ENCODE measurements at places on chromosomes 2 and 18. TPM values are rescaled to one million over a fixed set of nuclear protein-coding genes. Genes with fewer than 3 reads are reported as not detected.

GRCh38 chr2:101793277-101793969, 95.9 kb downstream of the MAP4K4 start:
- DNase-seq = no peak
- no peak overlapping the region for H3K4me3 ChIP-seq
- H3K36me3 ChIP-seq = peaks cover 37% of the 10 kb centered on the region
- H3K4me1 ChIP-seq = peaks cover 12% of the 10 kb centered on the region
- no peak overlapping the region for H3K27ac ChIP-seq

GRCh38 chr2:229634601-229635370, 79.6 kb downstream of the DNER start:
- H3K4me1 ChIP-seq = no peaks in the 10 kb centered on the region
- DNase-seq = no peak
- no peak overlapping the region for H3K27ac ChIP-seq
- H3K4me3 ChIP-seq = no peak overlapping the region
- no peaks in the 10 kb centered on the region for H3K36me3 ChIP-seq

Gene LYPD1
- not detected for total RNA-seq

GRCh38 chr2:68178432-68178831, 20.7 kb downstream of the PNO1 start:
- no peaks in the 10 kb centered on the region for H3K27me3 ChIP-seq
- no peak overlapping the region for H3K27ac ChIP-seq
- H3K4me1 ChIP-seq = peaks cover 5% of the 10 kb centered on the region
- DNase-seq = no peak
- peaks cover 39% of the 10 kb centered on the region for H3K36me3 ChIP-seq

- no peak for DNase-seq
- no peak overlapping the region for H3K4me3 ChIP-seq
- H3K27ac ChIP-seq = no peak overlapping the region
These were observed 10.2 kb downstream of the ACKR3 start for GRCh38 chr2:236579746-236580315.

DNA sequence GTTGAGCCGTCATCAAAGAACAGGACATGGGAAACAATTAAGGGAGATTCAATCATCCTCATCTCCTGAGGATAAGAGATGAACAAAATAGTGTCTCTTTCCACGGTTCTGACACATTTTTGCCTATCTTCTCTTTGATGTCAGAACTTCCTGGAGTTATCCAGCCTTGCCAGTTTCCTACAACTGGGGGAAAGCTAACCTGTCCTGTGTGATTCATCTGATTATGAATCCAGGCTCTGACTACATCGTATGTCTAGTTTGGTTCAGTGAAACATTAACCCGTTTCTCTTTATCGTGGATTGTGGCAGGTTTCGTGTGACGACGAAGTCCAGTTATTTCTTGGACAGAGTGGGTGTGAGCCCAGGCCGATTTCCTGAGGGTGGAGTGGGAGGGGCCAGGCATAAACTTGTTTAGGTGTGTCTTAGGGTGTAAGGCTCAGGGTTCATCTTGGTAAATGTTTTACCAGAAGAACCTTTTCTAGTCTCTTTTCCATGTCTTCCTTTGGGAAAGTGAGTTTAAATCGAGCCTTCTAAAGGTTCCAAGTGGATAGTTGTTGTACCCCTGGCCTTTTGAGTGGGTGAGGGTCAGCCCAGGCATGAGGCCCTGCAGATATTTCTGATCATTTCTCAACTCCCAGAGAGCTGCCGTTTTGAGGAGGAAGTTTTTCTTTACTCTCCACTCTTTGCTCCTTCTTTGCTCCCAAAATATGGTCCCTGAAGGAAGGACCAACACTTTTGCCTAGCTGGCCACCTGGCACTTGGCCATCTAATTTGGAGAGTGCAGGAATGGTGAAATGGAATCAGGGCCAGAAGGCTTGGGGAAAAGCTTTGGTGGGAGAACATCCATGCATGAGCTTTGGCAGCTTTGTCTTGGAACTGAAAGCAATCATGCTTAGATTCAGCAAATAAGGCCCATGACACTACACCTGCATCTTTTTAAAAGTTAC, 50.4 kb upstream of the FZD5 start:
- H3K36me3 ChIP-seq = no peaks in the 10 kb centered on the region
- no peaks in the 10 kb centered on the region for H3K4me1 ChIP-seq
- H3K27ac ChIP-seq = no peak overlapping the region
- H3K27me3 ChIP-seq = no peaks in the 10 kb centered on the region
- H3K4me3 ChIP-seq = no peak overlapping the region

DNA sequence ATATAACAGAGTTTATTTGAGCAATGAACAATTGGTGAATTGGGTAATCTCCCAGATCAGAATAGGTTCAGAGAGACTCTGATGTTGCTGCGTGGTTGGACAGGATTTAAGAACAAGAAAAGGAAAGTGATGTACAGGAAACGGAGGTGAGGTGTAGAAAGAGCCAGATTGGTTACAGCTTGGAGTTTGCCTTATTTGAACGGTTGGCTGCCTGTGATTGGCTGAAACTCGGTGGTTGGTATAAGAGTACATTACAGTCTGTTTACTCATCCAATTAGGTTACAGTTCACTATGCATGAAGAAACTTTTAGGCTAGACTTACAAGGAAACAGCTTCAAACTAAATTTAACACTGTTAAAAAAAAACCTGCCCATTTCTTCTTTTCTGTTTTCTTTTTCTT, 68.0 kb upstream of the CABLES1 start:
- no peak for DNase-seq
- H3K36me3 ChIP-seq = peaks cover 23% of the 10 kb centered on the region
- peaks cover 50% of the 10 kb centered on the region for H3K4me1 ChIP-seq
- no peak overlapping the region for H3K27ac ChIP-seq
- peaks cover 4% of the 10 kb centered on the region for H3K27me3 ChIP-seq

Gene SLC16A14
- 0.27 TPM for total RNA-seq

GRCh38 chr2:100352521-100352920, 30.2 kb upstream of the LONRF2 start:
- H3K4me3 ChIP-seq = no peak overlapping the region
- H3K27me3 ChIP-seq = peaks cover 24% of the 10 kb centered on the region
- no peak for DNase-seq
- no peaks in the 10 kb centered on the region for H3K36me3 ChIP-seq
- H3K27ac ChIP-seq = no peak overlapping the region
- H3K4me1 ChIP-seq = no peaks in the 10 kb centered on the region

Gene CYP26B1
- total RNA-seq = not detected

- H3K27me3 ChIP-seq = peaks cover 11% of the 10 kb centered on the region
- DNase-seq = no peak
- H3K36me3 ChIP-seq = no peaks in the 10 kb centered on the region
- no peak overlapping the region for H3K27ac ChIP-seq
These were observed 4.2 kb upstream of the USP14 start for GRCh38 chr18:154151-154550.

Gene IL1RL1
- not detected for total RNA-seq

Gene FHOD3
- total RNA-seq = not detected

DNA sequence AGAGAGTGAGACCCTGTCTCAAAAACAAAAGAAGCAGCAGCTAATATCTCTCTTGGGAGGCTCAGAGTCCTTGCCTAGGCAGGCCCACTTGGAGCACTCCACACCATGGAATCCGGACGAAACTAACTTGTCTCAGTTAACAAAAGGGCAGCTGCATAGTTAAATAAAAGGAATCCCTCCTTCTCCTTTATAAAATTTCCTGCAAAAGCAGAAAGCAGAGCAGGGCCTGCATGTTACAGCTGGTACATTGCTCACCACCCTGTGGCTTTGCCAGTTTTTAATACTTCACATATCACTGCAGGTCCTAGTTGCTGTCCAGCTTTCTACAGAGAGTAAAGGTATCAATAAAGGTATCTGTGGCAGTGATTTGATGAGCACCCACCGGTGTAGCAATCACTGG, 93.6 kb downstream of the ASAP2 start:
- no peak for DNase-seq
- no peak overlapping the region for H3K4me3 ChIP-seq
- H3K27ac ChIP-seq = no peak overlapping the region
- no peaks in the 10 kb centered on the region for H3K27me3 ChIP-seq
- H3K36me3 ChIP-seq = no peaks in the 10 kb centered on the region

DNA sequence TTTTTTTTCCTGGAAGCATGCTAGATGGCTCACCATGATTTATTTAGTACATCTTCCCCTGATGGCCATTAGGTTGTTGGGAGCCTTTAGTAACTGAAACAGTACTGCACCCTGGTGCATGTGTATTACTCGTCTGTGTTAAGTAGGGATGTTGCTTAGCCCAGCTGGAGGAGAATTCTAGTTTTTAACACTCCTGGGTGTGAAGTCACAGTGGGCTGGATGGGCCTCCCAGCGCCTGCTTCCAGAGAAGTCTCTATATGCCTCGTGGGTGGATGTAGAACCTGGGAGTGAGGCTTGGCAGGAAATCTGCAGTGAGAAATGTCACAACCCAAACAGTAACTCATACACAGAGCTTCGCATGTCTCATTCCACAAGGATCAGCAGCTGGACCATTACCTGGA, 28.9 kb upstream of the NT5DC4 start:
- no peaks in the 10 kb centered on the region for H3K27me3 ChIP-seq
- H3K4me3 ChIP-seq = no peak overlapping the region
- H3K27ac ChIP-seq = peak overlapping the region; percentile 88
- H3K36me3 ChIP-seq = no peaks in the 10 kb centered on the region
- DNase-seq = no peak

- H3K4me3 ChIP-seq = no peak overlapping the region
- DNase-seq = no peak
- H3K27me3 ChIP-seq = no peaks in the 10 kb centered on the region
- no peaks in the 10 kb centered on the region for H3K36me3 ChIP-seq
These were observed 128.6 kb upstream of the NYAP2 start for GRCh38 chr2:225270861-225271260.

GRCh38 chr2:236676136-236676873, 106.7 kb downstream of the ACKR3 start:
- H3K27ac ChIP-seq = no peak overlapping the region
- H3K27me3 ChIP-seq = peaks cover 20% of the 10 kb centered on the region
- no peaks in the 10 kb centered on the region for H3K36me3 ChIP-seq
- no peak for DNase-seq

- no peaks in the 10 kb centered on the region for H3K27me3 ChIP-seq
- H3K27ac ChIP-seq = peak overlapping the region; percentile 96
- peak overlapping the region; percentile 99 for H3K4me3 ChIP-seq
- H3K36me3 ChIP-seq = peaks cover 12% of the 10 kb centered on the region
- DNase-seq = peak; percentile 44
- peaks cover 37% of the 10 kb centered on the region for H3K4me1 ChIP-seq
These were observed 431 bp downstream of the FAM98A start for GRCh38 chr2:33598561-33599174.

- no peaks in the 10 kb centered on the region for H3K27me3 ChIP-seq
- H3K4me3 ChIP-seq = no peak overlapping the region
- H3K27ac ChIP-seq = no peak overlapping the region
- no peak for DNase-seq
These were observed 154.6 kb downstream of the ERBB4 start for GRCh38 chr2:212384027-212384426.

DNA sequence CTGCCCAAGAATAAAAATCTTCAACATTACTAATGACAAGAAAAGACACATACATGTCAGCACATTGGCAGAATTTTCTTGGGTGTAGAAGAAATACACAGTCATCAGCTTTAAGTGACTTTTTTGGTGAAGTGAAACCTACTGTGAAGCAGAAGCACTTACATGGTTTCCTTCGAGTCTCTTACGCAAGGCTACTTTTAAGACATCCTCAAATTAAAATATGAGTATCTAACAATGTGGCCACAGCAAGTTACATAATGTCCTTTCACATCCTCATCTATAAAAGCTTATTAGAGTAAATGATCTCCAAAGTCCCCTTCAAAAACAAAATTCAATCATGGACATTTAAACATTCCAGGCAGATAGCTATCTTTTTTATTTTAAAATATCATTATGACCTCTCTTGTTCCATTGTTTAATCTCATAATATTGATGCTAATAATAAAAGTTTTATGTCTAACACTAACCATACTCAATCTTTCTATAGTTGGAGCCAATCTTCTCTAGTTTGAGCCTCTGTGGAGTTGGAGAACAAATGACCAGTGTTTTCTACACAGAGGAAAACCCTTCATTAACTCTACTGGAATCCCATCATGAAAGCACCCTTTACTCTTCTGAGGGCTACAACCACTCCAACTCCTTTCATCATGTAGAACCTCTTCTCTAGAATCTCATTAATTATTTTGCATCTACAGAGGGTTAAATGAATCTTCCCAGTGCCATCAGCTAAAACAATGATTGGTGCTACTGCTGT, 182.2 kb upstream of the ZFP36L2 start:
- no peaks in the 10 kb centered on the region for H3K27me3 ChIP-seq
- no peak overlapping the region for H3K4me3 ChIP-seq
- peaks cover 1% of the 10 kb centered on the region for H3K4me1 ChIP-seq

GRCh38 chr2:69615969-69616368, 27.6 kb downstream of the AAK1 start:
- no peak overlapping the region for H3K27ac ChIP-seq
- no peak overlapping the region for H3K4me3 ChIP-seq
- H3K4me1 ChIP-seq = peaks cover 30% of the 10 kb centered on the region

Gene CPO
- not detected for total RNA-seq

- no peak for DNase-seq
- no peak overlapping the region for H3K4me3 ChIP-seq
- H3K27me3 ChIP-seq = no peaks in the 10 kb centered on the region
- no peaks in the 10 kb centered on the region for H3K4me1 ChIP-seq
- H3K36me3 ChIP-seq = peaks cover 4% of the 10 kb centered on the region
These were observed 156.3 kb downstream of the UBR3 start for GRCh38 chr2:169983506-169983905.

- peaks cover 2% of the 10 kb centered on the region for H3K27me3 ChIP-seq
- no peaks in the 10 kb centered on the region for H3K36me3 ChIP-seq
- H3K27ac ChIP-seq = no peak overlapping the region
- DNase-seq = no peak
- no peaks in the 10 kb centered on the region for H3K4me1 ChIP-seq
- no peak overlapping the region for H3K4me3 ChIP-seq
These were observed 429.1 kb upstream of the PKDCC start for GRCh38 chr2:41618754-41619153.

DNA sequence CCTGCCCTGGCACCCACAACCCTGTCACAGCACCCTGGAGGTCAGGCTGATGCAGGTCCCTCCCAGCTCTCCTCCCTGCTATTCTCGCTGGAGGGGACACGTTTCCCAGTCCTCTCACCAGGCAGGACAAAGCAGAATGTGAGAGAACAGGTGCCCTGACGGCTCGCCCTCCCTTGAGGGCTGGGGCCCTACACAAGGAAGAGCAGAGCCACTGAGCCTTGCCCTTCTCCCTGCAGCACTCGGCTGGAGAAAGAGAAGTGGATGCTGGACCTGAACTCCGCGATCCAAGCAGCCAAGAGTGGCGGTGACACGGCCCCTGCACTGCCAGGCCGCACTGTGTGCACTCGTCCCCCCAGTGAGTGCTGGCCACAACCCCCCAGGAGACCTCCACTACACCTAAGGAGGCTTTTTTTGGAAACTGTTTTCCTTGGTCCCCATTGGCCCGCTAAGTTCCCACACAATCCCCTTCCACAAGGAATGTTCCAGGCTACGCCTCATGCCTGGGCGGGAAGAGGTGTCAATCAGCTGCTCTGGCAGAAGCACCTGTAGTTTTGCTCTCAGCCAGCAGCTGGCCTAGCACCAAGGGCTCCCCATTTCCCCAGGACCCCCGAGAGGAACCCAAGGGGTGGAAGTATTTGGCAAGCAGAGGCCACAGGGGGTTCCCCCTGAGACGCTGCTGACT, 17.4 kb downstream of the STK25 start:
- no peak overlapping the region for H3K4me3 ChIP-seq
- DNase-seq = no peak
- H3K27ac ChIP-seq = no peak overlapping the region
- no peaks in the 10 kb centered on the region for H3K27me3 ChIP-seq

Gene ALLC
- not detected for total RNA-seq

All from activated CD4-positive, alpha-beta T cell treated with anti-CD3 and anti-CD28 coated beads, Interleukin-2, amount 10 ng/mL, durations not matched to agents 7 days and 5 days (primary cell).